ENCODE measurements at places on chromosomes 6 and 20.
A peak's percentile ranks its signal among the peaks of the same experiment; 100 is the strongest.

DNA sequence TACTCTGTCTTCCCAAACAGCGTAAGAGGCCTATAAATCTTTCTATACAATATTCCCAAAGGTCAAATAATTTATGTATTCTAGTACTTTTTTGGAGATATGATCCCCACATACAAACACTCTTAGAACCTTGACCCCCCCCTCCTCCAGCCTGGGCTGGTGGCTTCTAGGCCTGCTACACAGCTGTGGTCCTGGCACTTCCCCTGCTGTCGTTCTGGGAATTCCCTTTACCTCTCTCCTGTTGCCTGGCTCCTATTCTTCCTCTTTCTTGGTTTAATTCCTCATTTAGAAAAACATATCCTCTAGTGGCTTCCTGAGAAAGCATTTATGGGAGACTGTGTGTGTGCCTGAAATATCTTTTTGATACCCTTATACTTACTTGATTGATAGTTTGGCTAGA lies 4.1 kb upstream of the TXLNB start:
- DNase-seq = no peak

DNA sequence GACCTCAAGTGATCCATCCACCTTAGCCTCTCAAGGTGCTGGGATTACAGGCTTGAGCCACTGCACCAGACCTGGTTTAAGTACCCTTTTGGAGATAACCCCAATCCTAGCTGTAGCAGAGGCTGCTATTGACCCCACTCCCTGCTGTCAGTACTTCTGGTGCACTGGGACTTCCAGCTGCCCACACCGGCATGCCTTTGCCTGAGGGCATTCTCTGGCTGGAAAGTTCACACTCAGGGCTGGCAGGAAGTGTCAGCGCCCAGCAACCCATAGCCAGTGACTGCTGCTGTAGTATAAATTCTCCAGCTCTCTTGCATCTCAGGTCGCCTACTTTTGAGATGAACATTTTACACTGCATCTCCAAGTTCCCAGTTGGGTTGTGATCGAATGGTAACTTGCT lies 75.3 kb downstream of the UTRN start:
- DNase-seq = no peak

DNA sequence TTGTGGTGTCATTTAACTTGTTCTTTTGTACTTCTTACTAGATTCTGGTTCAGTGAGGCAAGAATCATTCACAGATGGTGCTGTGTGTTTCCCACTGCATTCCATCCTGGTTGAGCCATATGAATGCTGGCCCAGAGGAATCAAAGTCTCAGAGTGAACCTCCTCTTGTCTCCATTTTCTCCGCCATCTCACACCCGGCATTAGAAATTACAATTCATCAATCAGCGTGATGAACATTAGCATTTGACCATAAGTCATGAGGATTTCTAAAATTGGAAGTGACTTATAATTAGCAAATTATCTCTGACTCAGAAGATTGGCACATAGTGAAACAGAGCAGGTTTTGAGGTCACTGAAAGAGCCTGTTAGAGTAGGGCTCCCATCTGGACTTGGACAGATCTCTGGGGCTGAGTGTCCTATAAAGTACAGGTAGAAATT lies 25.2 kb downstream of the TNFAIP3 start:
- DNase-seq = peak; percentile 77

GRCh38 chr6:89297695-89298351 lies 17.3 kb downstream of the GABRR2 start:
- peak; percentile 81 for DNase-seq

GRCh38 chr20:14383335-14383734 lies 45.9 kb upstream of the FLRT3 start:
- DNase-seq = no peak

DNA sequence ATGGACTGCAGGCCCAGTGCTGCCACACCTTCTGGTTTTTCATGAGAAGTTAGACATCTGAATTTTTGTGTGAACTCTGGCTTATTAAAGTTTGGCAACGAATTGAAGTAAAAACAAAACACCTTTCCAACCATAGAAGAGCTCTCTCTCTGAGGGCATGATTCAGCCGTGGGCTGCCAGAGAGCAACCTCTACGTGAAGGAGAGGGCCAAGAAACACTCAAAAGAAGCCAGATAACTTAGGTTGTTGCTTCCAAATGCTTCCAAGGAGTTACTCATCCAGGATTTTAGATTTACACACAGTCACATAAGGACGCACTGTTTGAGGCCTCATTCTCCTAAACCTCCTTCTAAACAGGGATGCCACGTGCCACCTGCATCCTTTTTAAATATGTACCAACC lies 65.5 kb downstream of the NRN1 start:
- DNase-seq = no peak

- DNase-seq = no peak
These were observed 291.7 kb downstream of the SLC35F1 start for GRCh38 chr6:118198746-118199145.

DNA sequence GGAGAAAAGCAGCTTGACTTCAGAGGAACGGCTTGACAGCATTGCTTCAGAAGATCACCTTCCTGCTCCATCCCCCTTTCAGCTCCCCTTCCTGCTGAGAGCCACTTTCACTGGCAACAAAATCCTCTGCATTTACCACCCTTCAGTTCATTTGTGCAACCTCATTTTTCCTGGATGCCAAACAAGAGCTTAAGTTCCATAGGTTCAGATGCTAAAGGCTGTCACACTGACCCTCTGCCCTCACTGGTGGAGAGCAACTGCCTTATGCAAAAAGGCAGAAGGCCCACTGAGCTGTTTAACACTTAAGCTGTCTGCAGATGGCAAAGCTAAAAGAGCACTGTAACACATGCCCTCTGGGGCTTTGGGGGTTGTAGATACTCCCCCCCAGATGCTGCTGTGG lies 131.2 kb upstream of the SPACA1 start:
- no peak for DNase-seq

GRCh38 chr6:29758761-29759160 lies 35.5 kb downstream of the HLA-F start:
- no peak for DNase-seq

GRCh38 chr20:58567437-58567836 lies 52.2 kb upstream of the APCDD1L start:
- no peak for DNase-seq

DNA sequence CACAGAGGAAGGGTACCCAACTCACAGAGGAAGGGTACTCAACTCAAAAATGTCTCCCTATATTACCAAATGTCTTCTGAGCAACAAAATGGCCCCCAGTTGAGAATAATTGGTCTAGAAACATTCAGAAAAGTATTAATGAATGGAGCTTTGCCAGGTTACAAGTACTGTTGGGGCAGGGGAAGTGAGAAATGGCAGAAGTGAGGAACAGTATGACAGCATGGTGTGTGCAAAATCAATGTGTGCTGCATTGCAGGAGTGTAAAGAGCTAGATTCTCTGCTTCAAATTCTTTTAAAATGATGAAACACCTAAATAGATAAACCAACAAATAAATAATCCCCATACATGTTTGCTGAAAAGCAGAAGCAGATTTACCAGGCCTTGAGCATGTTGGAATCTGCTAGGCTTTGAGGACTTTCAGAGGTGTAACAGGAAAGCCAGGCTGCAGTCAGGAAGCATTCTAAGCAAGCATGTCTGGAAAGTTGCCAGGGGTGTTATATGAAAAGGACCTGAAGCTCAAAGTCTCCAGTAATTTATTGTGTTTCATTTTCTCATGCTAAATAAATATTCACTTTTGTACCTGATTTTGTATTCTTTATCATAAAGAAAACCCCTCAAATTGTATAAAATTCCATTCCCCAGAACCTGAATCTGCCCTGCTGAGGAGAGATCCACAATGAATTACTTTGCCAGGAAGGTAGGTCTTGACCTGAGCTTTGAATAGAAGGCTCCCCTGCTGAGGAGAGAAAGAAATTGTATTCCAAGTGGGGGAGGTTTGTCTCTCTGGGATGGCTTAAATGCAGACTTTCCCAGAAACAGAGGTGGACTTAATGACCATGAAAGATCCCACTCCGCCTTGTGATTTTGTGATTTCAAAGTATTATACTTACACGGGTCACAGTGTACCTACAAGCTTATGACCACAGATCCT lies 265.0 kb upstream of the MARCKS start:
- DNase-seq = peak; percentile 64

DNA sequence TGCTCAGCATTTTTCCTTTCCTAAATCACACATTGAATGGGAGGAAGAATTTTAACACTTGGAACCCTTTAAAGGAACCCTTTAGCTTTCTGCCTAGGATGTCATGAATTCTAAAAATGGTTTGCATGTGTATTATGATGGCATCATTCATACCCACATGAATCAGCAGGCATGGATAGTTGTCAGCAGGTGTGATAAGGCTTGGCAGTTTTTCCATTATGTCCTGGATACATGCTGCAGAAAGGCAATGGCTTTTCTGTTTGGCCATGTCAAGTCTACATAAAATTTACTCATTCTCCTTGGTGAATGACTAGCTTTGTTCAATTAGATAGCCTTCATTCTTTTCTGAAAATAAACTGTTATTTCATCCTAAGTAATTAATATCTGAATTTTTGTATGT lies 353.7 kb downstream of the GRIK2 start:
- no peak for DNase-seq

- peak; percentile 41 for DNase-seq
These were observed 11.5 kb downstream of the CD164 start for GRCh38 chr6:109370792-109371191.

DNA sequence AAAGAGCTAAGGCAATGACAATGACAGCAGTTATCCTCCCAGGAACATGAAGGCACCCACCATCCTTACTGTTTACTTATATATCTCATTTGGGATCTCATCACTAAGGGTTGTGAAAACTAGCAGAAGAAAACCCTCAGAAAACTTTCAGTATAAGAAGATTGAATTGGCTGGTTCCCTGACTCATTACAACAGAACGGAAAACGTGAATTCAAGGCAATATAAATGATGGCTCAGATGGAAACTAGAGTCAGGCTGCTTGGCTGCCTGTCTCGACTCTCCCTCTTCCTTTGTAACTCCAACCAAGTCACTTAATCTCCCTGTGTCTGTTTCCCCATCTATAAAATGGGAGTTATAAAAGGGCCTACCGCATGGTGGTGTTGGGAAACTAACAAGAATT lies 387.1 kb upstream of the JARID2 start:
- DNase-seq = no peak

- DNase-seq = no peak
These were observed 72.9 kb upstream of the EEF1E1 start for GRCh38 chr6:8175046-8175777.

DNA sequence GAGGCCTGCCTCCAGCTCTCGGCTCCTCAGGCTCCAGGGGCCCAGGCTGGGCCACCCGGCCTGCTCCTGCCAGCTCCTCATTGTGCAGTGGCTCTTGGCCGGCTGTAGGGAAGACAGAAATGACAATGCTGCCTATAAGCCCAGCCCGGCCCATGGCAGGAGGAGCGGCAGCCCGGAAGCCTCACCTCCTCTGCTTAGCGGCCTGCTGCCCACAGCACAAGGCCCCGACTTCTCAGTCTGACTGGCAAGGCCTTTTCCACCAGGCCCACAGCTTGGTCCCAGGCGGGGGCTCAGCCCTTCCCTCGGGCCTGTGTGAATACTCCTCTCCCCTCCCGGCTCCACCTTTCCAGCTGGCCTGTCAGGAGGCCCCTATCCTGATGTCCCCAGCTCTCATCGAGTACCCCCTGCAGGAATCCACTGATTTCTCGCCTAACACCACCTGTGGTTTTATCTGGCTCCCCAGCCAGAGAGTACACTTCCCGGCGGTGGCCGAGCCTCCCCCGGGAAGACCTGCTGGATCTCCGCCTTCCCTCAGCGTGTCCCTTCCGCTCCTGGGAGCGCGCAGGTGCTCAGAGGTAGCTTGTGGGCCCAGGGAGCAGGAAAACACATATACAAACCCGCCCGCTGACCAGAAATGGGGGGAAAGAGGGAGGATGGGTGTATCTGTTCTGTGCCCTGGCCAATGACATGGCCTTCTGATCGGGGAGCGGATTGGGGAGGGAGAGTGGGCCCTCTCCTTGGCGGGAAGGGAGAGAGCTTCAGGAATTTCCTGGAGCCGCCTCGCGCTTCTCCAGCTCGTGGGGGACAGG lies 963 bp downstream of the DDRGK1 start:
- DNase-seq = no peak

- DNase-seq = peak; percentile 51
These were observed 3.2 kb downstream of the LEMD2 start for GRCh38 chr6:33785778-33786177.

GRCh38 chr6:21522797-21523456 lies 70.6 kb upstream of the SOX4 start:
- no peak for DNase-seq

GRCh38 chr6:157825243-157825904 lies 2.3 kb downstream of the SNX9 start:
- DNase-seq = peak; percentile 59

GRCh38 chr6:147973806-147974205 lies 368.8 kb upstream of the SASH1 start:
- no peak for DNase-seq

DNA sequence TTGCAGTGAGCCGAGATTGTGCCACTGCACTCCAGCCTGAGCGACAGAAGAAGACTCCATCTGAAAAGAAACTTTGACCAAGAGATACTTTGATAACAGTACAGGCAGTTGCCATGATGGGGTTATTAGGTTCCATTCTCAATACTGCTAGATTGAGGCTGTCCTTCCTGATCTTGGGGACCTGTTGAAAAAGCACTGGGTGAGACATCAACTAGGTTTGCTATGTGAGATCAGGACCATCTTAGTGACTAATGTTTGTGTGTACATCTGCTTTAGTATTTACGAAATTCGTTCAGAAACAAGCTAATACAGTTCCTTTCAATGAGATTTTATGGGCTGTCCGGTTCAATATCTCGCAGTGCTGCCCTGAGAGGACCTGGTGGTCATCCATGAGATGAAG lies 2.6 kb downstream of the DSE start:
- no peak for DNase-seq

DNA sequence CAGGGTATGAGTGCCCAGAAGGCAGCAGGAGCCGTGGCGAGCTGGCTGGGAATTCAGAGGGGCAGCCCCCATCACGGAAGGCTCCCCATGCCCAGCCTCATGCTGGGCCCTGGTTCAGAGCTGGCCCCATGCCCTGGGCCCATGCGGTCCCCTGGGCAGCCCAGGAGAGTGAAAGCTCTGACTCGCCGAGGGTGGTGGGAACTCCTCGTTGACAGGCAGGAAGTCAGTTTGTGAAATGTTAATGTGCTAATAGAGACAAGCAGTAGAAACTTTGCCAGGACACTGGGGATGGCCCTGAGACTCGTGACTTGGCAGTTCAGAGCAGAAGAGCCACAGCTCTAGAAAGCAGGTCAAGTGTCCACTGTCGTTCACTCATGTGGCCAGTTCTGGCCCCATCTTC lies 353.0 kb downstream of the TAF4 start:
- DNase-seq = no peak

DNA sequence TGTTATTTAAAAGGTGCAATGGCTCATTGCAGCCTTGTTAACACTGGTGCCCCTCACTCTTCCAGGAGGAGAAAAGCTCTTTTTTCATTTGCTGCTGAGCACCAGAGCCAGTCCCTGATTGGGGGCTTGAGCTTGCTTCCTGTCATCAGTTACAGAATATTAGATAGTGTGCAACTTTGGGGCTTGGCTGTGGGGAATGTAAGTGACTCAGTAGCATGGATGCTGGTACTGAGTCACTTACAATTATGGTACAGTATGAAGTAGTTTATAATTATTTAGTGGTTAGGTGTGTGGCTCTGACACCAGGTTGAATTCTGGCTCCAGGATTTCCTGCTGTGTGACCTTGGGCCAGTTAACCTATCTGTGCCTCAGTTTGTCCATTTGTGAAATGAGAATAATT lies 37.6 kb downstream of the ANKS1A start:
- DNase-seq = peak; percentile 34

GRCh38 chr20:50308166-50308512 lies 117.5 kb downstream of the CEBPB start:
- peak; percentile 30 for DNase-seq

Data from adipocyte (in vitro differentiated cells).